ENCODE measurements at places on chromosomes 11 and 22. TPM values are rescaled to one million over a fixed set of nuclear protein-coding genes. Genes with fewer than 3 reads are reported as not detected.

The FAM227A gene
- total RNA-seq, result 0.71 TPM

The OR51A2 gene
- not detected for total RNA-seq

The MUC5AC gene
- not detected for total RNA-seq

The HPS4 gene
- 51.2 TPM for total RNA-seq

The CARD10 gene
- total RNA-seq, result not detected

The ELFN2 gene
- total RNA-seq, result 0.09 TPM
